Endothelial cell of umbilical vein (primary cell): ENCODE measurements at places on chromosomes 6 and 20.
A peak's percentile ranks its signal among the peaks of the same experiment; 100 is the strongest.

DNA sequence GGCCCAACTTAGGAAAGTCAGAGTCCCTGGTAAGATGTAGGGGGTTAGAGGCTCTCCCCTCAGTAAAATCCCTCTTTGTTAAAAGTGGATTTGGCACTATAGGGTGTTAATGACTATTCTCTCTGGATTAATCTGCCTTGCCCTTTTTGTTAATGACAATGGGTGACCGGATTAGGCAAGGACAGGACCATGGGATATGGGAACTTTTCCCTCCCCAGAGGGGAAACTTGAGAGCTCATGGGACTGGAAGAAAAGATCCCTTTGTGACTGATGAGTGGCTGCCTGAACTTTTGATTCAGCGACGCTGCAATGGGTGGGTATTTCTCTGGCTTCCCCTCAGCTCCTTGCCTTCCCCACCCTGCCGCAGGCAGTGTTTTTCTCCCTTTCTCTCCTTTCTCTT lies 12.2 kb upstream of the TAAR9 start:
- no peak for DNase-seq

- DNase-seq: no peak
These were observed 74.7 kb downstream of the CD83 start for GRCh38 chr6:14192216-14192788.

GRCh38 chr6:87059943-87060342 lies 35.0 kb downstream of the CGA start:
- DNase-seq: no peak

GRCh38 chr6:94052749-94053148 lies 633.4 kb upstream of the EPHA7 start:
- DNase-seq: no peak

- DNase-seq: no peak
These were observed 129.2 kb downstream of the PDSS2 start for GRCh38 chr6:107330168-107330567.

DNA sequence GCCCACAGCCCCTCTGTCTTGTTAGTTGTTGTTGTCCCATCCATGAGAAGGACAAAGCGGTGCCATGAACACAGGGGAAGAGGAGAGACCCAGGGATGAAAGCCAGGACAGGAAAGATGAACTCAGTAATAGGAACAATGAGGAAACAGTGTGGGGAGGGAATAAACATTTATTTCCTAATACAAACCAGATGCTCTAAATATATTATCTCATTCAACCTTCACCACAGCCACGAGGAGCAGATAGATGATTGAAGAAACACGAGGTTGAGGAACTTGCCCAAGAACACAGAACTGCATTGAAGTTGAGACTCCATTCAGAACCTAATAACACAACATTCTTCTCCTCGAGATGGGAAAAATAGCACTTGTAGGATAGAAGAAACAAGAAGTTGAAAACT lies 53.0 kb upstream of the AIG1 start:
- DNase-seq: no peak

GRCh38 chr6:39778581-39779255 lies 13.5 kb upstream of the DAAM2 start:
- no peak for DNase-seq

- no peak for DNase-seq
These were observed 112.7 kb downstream of the ZNF217 start for GRCh38 chr20:53480913-53481312.

DNA sequence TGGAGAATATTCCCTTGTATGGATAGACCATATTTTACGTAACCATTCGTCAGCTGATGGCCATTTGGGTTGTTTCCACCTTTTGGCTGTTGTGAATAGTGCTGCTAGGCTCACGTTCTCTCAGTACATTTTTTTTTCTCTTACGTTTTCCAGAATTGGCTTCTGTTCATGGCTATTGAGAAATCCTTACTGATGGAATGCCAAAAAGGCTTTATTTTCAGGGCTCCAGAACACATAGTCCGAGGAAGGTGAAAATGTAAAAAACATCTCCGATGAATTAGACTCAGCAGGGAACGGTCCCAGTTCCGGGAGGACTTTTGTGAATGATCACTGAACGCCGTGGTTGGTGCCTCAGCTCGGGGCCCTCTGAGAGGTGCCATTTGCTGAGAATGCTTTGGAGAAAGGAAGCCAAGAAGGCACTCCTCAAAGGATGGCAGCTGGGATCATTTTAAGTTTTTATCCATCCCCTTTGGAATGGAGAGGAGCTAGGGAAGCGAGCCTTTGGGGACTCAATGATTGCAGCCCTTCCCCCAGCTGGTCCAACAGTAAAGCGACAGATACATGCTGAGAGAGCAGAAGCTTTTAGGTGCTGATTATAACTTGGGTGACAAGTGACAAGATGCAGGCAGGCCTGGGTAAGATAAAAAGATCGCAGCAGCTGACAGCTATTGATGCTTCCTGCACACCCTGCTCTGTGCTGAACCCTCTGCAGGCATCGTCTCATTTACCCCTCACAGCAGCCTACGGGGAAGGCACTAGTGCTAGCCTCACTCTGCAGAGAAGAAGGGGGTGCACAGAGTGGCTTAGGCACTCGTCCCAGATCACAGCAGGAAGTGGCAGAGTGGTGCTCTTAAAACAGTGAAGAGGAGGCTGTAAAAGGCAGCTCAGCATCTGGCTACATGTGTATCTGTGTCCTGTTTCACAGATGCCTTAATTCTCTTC lies 133.4 kb upstream of the KCNG1 start:
- DNase-seq: no peak

- DNase-seq: peak; percentile 74
These were observed 215.2 kb downstream of the TMEM242 start for GRCh38 chr6:157107915-157108651.

DNA sequence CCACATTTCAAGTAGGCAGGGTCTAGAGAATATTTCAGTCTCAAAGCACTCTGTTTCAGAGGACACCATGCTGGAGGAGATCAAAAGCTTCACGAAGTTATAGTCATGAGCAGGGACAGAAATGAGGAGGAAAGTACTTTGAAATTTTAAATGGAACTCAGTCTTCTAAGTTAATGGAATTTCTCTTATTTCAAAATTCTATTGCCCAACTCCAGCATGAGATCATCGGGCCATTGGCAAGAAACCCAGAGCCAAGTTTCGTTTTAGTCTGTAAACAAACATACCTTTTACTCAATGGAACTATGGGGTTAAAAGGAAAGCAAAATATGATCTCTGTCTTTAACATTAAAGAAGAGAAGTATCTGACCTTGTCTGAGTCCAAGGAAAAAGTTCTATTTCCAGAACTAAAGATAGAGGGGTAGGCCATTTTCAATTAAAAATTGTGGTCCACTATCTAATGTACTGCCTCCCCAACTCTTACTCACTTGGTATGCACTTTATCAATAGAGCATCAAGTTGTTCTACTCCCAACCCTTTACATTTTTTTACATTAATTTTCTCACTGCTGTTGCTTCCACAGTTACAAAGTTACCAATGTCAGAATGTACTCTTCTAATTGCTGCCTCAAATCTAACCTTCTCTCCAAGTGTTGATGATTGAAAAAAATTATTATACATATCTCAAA lies 235.3 kb upstream of the NRSN1 start:
- DNase-seq: no peak

DNA sequence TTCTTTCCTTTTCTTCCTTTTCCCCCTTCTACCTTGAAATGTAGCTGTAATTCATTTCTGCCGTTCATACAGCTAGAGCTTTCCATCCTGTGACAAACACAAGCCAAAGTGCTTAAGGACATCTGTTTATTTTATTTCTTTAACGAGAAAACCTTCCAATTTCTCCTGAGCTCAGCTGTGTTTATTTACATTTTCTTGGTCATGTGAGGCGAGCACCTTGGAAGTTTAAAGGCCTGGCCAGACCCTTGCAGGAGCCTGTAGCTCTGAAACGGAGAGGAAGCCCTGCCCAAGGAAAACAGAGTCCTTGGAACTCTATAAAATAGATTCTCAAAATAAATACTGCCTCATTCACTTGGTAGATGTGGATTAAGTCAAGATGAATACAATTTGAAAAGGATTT lies 223.1 kb downstream of the EYA2 start:
- DNase-seq: no peak

DNA sequence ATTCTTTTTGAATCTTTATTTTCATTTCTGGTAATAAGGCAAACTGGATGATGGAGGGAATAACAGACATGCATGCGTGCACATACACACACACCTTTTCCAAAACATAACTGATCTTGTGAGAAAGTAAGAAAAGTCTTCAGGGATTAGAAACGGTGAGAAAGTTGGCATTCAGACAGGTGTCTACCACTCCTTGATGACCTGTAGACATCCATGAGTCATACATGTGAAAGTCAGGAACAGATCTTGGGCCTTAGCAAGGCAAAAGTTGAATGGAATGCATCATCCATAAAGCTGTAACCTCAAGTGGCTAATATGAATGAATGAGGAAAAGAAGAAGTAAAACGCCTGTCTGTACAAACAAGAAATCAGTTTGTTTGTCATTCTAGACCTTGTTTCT lies 97.3 kb downstream of the GRIK2 start:
- no peak for DNase-seq

GRCh38 chr6:112010328-112010727 lies 43.6 kb upstream of the CCN6 start:
- DNase-seq: no peak

- DNase-seq: no peak
These were observed 593.9 kb downstream of the CD109 start for GRCh38 chr6:74289884-74290283.

DNA sequence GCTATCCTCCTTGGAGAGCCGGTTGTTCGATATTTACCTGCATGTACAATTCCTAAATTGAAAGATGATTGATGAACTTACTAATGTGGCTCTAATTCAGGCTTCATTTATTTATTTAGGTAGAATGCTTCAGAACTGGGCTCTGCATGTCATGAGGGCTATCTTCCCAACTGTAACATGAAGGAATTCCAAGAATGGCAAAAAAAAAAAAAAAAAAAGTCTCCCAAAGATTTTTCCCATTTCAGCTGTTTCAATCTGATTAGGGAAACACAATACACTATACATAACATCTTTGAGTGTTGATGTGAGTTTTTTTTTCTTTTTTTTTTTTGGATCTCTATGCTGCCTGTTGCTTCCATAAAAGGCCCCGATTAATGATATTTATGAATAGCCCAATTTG lies 120.1 kb upstream of the SHLD1 start:
- DNase-seq: no peak

DNA sequence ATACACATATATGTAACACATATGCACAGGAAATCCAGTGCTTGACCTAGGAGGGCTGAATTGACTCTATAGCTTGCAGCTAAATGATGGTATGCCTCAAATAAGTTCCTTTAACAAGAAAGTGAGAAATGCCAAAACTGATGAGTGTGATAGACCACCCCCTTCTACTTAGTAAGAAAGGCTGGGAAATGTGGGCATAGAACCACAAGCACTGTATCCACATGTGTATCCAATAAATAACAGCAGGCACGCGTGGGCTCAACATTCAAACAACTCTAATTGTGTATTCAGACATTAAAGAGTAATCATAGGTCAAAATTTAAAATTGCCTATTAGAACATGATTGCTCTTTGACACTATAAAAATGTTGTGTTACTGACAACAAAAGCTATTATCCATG lies 54.1 kb downstream of the FAM83B start:
- no peak for DNase-seq

DNA sequence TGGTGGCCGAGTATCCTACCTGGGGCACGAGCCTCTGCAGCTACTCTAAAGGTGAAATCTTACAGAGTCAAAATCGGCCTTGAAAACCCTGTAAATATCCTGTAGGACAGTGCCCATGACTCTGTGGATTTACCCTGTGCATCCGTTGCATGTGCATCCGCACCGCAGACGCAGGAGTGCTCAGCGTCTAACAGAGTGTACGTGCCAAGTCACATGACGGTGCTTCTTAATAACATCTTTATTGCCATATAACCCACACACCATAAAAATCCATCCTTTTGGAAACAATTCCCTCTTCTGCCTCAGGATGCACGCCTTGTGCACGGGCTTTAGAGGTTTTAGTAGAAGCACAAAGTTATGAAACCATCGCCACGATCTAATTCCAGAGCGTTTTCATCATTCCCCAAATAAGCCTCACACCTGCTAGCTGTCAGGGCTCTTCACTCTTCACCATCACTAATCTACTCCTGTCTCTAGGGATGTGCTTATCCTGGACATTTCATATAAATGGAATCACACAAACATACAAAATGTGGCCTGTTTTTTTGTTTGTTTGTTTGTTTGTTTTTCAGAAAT lies 384.5 kb upstream of the SULF2 start:
- no peak for DNase-seq

DNA sequence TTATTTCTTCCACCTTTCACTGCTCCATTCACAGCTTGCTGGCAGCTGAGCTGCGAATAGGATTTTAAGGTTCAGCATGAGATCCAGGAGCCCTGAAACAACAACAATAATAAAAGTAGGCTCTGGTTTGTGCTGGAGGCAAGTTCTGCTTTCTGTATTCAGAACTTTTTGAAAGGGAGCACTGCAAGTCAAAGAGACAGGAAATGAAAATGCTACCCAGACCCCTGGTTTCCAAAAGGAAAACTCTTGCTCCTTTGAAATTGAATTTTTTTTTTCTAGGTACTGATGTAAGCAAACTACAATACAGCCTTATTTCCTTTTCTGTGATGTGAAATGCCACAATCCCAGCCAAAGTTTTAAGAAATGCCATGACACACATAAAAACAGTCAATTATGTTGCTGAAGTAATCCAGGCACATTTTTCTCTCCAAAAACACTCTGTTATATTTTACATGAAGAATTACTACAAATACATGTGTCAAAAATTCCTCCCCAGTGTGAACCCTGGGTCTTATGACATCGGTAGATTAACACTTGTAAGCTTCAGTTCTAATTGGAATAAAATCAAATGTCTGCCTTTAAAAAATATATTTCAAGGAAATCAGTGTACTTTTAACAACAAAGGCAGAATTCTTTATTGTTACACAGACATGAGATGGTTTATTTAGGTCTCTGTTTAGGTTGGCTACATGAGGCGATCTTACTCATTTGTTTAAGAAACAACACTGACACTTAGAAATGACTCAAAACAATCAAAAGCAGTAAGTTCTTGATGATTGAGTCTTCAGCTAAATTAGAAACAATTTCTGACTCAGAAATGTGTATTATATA lies 656.7 kb downstream of the EPHA7 start:
- no peak for DNase-seq

- no peak for DNase-seq
These were observed 288.2 kb upstream of the MAN1A1 start for GRCh38 chr6:119637768-119638167.

GRCh38 chr20:51467956-51468626 lies 74.4 kb downstream of the NFATC2 start:
- no peak for DNase-seq

- no peak for DNase-seq
These were observed 194.9 kb downstream of the BCAS1 start for GRCh38 chr20:53875452-53875851.

DNA sequence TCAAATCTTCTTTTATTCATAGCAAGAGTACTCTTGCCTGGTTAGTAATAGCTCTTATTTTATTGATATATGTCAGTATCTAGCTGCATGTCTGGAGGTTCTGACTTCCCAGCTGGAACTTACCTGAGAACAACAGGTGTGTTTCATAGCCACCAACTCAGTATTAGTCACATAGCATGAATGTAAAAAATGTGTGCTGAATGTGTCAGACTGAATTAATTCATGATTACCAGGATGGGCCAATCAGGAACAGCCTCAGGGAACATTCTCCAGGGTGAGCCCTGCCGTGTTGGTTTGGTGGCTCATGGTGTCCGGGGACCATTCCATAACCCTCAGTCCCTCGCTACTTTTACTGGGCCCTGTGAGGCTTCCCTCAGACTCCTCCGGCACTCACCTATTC lies 99.7 kb downstream of the TULP4 start:
- no peak for DNase-seq
